ENCODE measurements at places on chromosomes 13 and 19.

DNA sequence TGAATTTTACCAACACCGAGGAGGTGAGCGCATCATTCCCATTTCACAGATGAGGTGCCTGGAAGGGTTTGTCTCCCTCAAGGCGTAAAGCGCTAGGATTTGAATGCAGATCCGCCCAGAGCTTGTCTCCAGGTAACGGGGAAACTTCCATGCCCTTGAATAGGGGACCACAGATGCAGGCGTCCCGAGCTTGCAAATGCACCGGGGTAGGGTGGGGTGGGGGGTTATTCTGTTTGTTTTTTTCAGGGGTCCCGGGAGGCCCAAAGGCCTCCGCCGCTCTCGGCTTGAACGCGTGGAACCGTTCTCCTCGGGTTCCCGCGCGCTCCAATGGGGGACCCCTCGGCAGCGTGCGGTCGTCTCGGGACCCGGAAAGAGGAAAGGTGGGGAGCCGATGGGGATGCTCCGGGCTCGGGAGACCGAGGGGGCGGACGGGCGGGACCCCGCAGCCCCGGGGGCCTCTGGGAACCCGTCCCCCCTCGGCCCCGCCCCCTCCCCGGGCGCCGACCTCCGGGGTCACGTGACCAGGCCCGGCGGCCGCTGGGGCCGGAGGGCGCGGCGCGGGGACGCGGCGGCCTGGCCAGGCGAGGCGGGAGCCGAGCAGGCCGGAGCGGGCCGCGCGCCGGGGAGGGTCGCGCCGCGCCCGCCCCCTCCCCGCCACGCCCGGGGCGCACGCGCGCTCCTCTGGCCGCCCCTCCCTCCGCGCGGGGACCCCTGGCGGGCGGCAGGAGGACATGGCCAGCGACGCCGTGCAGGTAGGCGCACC, at the start of gene PKN1:
TSS of gene PKN1 (plus strand) at position 516 of the 763 bp plus-strand sequence. CDS start at position 732, 216 bp downstream.
- no peak for DNase-seq

GRCh38 chr13:52879950-52880741, 31.7 kb upstream of the PCDH8 start:
- no peak for DNase-seq

DNA sequence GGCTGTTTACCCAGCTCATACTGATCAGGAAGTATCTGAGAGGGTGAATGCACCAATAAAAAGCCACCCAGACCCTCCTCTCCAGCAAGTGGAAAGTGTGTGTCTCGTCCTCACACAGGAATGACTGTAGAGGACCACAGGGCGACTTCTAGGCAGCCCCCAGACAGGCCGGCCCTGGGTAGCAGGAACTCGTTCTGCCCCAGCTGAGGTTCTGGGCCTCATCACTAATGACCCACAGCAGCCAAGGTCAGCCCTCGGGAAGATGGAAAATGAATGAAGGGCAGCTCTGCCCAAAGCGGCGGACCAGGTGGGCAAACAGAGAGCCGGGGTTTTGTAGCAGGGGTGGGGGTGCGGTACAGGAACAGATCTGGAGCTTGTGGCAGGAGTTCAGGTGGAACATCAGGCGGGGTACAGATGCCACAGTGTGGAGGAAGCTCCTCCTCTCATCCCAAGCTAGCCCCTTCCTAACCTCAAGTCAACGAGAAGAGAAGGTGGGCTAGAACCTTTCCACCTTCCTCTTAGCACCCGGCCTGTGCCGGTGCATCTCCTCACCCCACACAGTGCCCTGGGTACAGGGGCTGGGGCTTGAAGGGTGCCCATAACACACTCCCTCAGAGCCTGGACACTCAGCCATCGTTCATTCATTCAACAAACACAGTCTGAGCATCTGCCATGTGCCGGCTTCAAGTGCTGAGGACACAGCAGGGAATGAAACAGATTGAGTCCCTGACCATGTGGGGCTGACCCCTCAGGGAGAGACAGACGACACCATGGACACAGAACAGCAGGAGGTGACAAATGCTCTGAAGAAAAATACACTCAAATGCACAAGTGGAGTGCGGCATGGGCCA, 36.2 kb downstream of the RFX2 start:
- DNase-seq, result no peak

DNA sequence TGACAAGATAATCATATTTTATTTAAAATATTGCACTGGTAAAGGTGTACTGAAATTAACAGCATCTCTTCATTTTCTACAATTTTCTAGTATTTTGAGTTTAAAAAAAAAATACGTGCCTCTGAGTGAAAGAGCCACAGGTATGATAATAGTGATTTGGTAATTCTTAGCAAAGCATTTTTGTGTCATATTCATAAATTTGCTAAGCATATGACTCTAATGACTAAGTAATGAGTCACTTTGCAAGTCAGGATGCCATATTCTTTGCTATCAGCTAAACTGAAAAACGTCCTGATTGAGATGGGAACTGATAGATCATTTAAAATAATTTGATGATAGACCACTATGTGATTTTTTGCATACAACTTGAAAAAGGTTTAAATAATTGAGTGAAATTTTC, 136.1 kb upstream of the IRS2 start:
- DNase-seq, result no peak

- DNase-seq, result no peak
These were observed 2.1 kb upstream of the PCDH8 start for GRCh38 chr13:52850396-52851136.

GRCh38 chr13:84831666-84832657, 949.7 kb upstream of the SLITRK1 start:
- DNase-seq, result no peak

DNA sequence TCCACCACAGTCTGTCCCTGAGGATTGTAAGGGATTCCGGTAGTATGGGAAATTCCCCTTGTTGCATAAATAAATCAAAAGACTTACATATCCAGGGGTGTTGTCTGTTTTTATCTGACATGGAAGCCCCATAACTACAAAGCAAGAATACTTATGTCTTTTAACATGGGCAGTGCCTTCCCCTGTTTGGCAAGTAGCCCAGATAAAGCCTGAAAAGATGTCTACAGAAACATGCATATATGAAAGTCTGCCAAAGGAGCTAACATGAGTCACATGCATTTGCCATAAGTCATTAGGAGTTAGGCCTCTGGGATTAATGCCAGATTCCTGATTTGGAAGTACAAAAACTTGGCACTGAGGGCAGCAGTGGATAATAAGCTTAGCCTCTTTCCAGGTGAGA, 62.1 kb downstream of the ZNF737 start:
- DNase-seq, result no peak

GRCh38 chr19:18499055-18499775, 22.7 kb downstream of the ELL start:
- no peak for DNase-seq

Data from AG09309 (cell line).